Vagina (tissue), 2 donors: ENCODE measurements at places on chromosomes 4 and X.
A peak's percentile ranks its signal among the peaks of the same experiment; 100 is the strongest.

- peak overlapping the region; percentile 56 for H3K4me3 ChIP-seq
- H3K27ac ChIP-seq: peak overlapping the region; percentile 94
- no peak for DNase-seq
- H3K27me3 ChIP-seq: no peaks in the 10 kb centered on the region
- no peaks in the 10 kb centered on the region for H3K36me3 ChIP-seq
- peaks cover 29% of the 10 kb centered on the region for H3K4me1 ChIP-seq
These were observed 17.8 kb downstream of the TRIM2 start for GRCh38 chr4:153221783-153222706.

GRCh38 chr4:47145630-47146029, 114.3 kb downstream of the GABRB1 start:
- no peaks in the 10 kb centered on the region for H3K36me3 ChIP-seq
- no peak overlapping the region for H3K27ac ChIP-seq
- no peaks in the 10 kb centered on the region for H3K4me1 ChIP-seq
- H3K4me3 ChIP-seq: no peak overlapping the region
- DNase-seq: no peak
- H3K27me3 ChIP-seq: no peaks in the 10 kb centered on the region

GRCh38 chr4:148184922-148185321, 257.3 kb downstream of the NR3C2 start:
- H3K36me3 ChIP-seq: no peaks in the 10 kb centered on the region
- no peak overlapping the region for H3K27ac ChIP-seq
- H3K27me3 ChIP-seq: no peaks in the 10 kb centered on the region
- no peak for DNase-seq
- no peaks in the 10 kb centered on the region for H3K4me1 ChIP-seq

DNA sequence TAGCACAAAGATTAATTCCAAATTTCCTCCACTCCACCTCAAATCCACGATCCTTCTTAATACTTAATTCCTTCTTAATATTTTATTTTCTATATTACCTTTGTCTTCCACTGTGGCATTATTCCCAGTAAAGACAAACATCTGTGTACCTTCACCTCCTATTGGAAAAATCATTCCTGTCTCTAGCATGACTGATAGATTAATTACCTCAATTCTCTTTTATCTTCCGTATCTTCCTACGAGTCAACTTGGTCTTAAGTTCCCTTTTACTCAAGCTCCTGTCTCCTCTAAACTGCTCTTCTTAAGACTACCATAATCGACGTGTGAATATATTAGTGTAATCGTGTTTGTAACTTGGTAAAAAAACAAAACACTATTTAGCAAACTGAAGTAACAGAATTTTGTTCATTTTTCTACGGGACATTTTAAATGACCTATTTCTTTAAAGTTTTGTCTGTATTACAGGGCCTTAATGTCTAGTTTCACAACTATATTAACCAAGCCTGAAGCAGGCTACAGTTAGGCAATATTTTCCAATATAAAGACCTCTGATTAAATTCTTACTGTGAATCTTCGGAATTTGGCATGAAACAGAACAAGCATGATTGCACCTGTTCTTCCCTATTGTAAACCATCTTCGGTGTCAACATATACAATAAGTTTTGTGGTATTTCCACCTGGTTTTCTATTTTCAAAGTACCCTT, 1.1 kb upstream of the USP38 start:
- peak overlapping the region; percentile 82 for H3K27ac ChIP-seq
- no peaks in the 10 kb centered on the region for H3K36me3 ChIP-seq
- peak overlapping the region; percentile 74 for H3K4me3 ChIP-seq
- DNase-seq: no peak
- H3K27me3 ChIP-seq: no peaks in the 10 kb centered on the region

DNA sequence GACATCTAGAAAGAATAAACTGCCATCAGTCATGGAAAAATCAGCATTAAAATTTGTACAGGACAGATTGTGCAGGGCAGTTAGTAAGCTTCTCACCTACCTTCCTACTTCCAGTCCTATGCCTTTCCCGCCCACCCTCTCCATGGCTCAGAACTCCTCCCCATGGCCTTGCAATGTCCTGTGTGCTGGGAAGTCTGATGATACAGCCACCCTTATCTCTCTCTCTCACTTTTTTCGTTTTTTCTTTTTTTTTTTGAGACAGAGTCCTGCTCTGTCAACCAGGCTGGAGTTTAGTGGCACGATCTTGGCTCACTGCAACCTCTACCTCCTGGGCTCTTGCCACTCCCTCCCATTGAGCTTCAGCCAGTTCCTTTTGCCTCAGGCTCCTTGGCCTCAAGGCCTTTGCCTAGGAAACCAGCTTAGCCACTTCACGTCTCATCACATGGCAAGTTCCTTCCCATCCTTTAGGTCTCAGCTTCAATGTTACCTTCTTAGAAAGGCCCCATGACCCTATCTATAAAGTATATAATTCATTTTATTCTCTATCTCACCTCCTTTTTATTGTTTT, 259.7 kb downstream of the NKX6-1 start:
- no peak overlapping the region for H3K27ac ChIP-seq
- DNase-seq: no peak
- H3K4me1 ChIP-seq: no peaks in the 10 kb centered on the region
- H3K36me3 ChIP-seq: no peaks in the 10 kb centered on the region
- no peaks in the 10 kb centered on the region for H3K27me3 ChIP-seq

DNA sequence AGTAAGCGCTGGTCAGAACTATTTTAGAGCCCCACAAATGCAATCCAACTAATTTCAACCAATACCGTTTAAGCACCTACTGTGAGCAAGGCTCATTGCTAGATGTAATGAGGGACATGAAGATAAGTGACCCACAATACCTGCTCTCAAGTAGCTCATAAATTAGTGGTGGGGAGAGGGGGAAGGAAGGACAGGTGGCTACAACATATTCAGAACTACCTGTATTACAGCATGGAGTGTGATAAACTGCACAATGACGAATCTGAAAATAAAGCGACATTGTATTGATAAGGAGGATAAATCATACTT, 311.6 kb upstream of the DIAPH2 start:
- H3K4me1 ChIP-seq: no peaks in the 10 kb centered on the region
- no peak overlapping the region for H3K4me3 ChIP-seq
- no peaks in the 10 kb centered on the region for H3K36me3 ChIP-seq

GRCh38 chr4:24321616-24322015, 262.7 kb downstream of the DHX15 start:
- no peaks in the 10 kb centered on the region for H3K36me3 ChIP-seq
- H3K4me1 ChIP-seq: no peaks in the 10 kb centered on the region
- no peak for DNase-seq
- H3K4me3 ChIP-seq: no peak overlapping the region

GRCh38 chrX:151938172-151938571, 25.5 kb downstream of the MAGEA4 start:
- no peak overlapping the region for H3K4me3 ChIP-seq
- H3K27me3 ChIP-seq: no peaks in the 10 kb centered on the region
- no peaks in the 10 kb centered on the region for H3K36me3 ChIP-seq
- no peaks in the 10 kb centered on the region for H3K4me1 ChIP-seq

- H3K4me3 ChIP-seq: no peak overlapping the region
- no peak overlapping the region for H3K27ac ChIP-seq
- H3K4me1 ChIP-seq: no peaks in the 10 kb centered on the region
- H3K27me3 ChIP-seq: no peaks in the 10 kb centered on the region
- no peaks in the 10 kb centered on the region for H3K36me3 ChIP-seq
These were observed 60.4 kb downstream of the NRK start for GRCh38 chrX:105882581-105883275.

GRCh38 chr4:104815665-104816064, 321.0 kb upstream of the CXXC4 start:
- H3K27me3 ChIP-seq: no peaks in the 10 kb centered on the region
- no peak overlapping the region for H3K4me3 ChIP-seq
- no peaks in the 10 kb centered on the region for H3K4me1 ChIP-seq
- no peak overlapping the region for H3K27ac ChIP-seq
- H3K36me3 ChIP-seq: no peaks in the 10 kb centered on the region
- DNase-seq: no peak

DNA sequence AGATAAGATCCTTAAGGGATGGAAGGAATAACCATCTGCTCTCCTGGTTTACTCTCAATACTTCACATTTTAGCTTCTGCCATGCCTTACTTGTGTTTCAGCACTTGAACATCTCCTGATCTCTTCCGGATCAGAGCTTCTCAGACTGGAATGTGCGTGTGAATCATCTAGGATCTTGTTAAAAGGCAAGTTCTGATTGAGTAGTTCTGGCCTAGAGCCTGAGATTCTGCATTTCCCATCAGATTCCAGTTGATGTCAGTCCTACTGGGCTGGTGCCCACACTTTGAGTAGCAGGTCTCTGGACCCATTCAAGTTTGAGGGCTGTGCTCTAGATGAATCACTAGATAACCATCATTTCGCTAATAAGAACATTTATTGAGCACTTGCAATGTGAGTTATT, 20.0 kb downstream of the NDP start:
- no peaks in the 10 kb centered on the region for H3K36me3 ChIP-seq
- H3K4me3 ChIP-seq: no peak overlapping the region
- no peaks in the 10 kb centered on the region for H3K27me3 ChIP-seq

- no peak overlapping the region for H3K27ac ChIP-seq
- no peaks in the 10 kb centered on the region for H3K4me1 ChIP-seq
- DNase-seq: no peak
- no peak overlapping the region for H3K4me3 ChIP-seq
These were observed 48.1 kb downstream of the NPY1R start for GRCh38 chr4:163284304-163284703.

DNA sequence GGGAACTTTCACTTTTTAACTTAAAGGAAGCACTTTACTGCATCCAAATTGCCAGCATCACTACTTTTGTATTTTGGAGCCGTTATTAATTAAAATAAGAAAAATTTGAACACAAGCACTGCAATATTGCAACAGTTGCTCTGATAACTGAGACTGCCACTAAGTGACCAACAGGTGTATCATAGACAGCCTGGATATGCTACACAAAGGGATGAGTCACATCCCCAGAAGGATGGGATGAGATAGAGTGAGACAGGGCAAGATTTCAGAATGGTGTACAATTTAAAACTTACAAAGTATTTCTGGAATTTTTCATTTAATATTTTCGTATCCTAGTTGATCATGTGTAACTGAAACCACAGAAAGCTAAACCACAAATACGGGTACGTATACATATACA, 204.1 kb downstream of the MAPK10 start:
- DNase-seq: no peak
- no peak overlapping the region for H3K4me3 ChIP-seq
- no peaks in the 10 kb centered on the region for H3K4me1 ChIP-seq
- no peaks in the 10 kb centered on the region for H3K36me3 ChIP-seq
- H3K27me3 ChIP-seq: no peaks in the 10 kb centered on the region
- H3K27ac ChIP-seq: no peak overlapping the region

DNA sequence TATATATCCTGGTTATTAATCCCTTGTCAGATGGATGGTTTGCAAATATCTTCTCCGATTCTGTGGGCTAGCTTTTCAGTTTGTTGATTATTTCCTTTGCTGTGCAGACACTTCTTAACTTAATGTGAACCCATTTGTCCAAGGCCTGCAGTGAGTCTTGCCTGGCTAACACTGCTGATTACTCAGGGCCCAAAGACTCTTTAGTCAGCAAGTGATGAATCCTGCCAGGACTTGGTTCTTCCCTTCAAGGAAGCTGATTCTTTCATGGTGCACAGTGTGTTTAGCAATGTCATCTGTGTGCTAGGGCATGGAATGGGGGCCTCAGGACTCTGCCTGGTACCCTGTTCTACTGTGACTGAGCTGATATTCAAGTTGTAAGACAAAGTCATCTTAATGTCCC, 81.8 kb upstream of the TEX13A start:
- no peak for DNase-seq
- H3K36me3 ChIP-seq: no peaks in the 10 kb centered on the region
- no peaks in the 10 kb centered on the region for H3K27me3 ChIP-seq
